ENCODE measurements at places on chromosomes 6 and 20. TPM values are rescaled to one million over a fixed set of nuclear protein-coding genes. Genes with fewer than 3 reads are reported as not detected.

Gene PNLDC1
- total RNA-seq = 0.97 TPM

- DNase-seq = peak; percentile 78
- H3K27ac ChIP-seq = peak overlapping the region; percentile 81
- H3K36me3 ChIP-seq = no peaks in the 10 kb centered on the region
- peaks cover 18% of the 10 kb centered on the region for H3K4me1 ChIP-seq
- H3K4me3 ChIP-seq = peak overlapping the region; percentile 34
Observed at GRCh38 chr6:118768904-118769325, 117.5 kb upstream of the CEP85L start.

DNA sequence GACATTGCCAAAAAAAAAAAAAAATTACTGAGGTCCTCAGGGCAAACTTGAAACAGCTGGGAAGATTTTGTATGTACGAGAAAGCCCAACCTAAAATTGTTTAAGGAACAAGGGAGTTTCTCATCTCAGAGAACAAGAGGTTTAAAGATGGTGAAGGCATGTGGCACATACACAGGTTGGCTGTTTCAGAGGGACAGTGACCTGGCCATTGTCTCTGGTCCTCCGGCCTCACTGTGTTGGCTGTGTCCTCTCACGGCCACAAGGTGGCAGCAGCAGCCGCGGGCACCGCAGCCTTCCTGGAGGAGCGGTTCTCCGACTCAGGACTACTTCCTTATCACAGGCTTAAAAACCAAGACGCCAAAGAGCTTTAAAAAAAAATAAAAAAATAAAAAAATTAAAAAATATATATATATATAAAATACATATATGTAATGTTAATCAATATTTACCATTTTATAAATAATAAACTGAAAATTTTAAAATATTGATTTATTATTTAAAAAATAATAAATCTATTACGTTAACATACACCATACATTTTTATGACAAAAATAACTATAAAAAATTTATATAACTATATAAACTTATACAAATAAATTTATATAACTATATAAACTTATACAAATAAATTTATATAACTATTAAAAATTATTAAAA lies 52.8 kb downstream of the GTF2H5 start:
- peaks cover 2% of the 10 kb centered on the region for H3K4me1 ChIP-seq
- no peak overlapping the region for H3K4me3 ChIP-seq
- H3K27me3 ChIP-seq = no peaks in the 10 kb centered on the region
- no peak overlapping the region for H3K27ac ChIP-seq
- DNase-seq = peak; percentile 93

- H3K27me3 ChIP-seq = no peaks in the 10 kb centered on the region
- H3K27ac ChIP-seq = no peak overlapping the region
- no peaks in the 10 kb centered on the region for H3K4me1 ChIP-seq
- no peak overlapping the region for H3K4me3 ChIP-seq
- DNase-seq = no peak
Observed at GRCh38 chr6:97195117-97195516, 87.9 kb downstream of the MMS22L start.

DNA sequence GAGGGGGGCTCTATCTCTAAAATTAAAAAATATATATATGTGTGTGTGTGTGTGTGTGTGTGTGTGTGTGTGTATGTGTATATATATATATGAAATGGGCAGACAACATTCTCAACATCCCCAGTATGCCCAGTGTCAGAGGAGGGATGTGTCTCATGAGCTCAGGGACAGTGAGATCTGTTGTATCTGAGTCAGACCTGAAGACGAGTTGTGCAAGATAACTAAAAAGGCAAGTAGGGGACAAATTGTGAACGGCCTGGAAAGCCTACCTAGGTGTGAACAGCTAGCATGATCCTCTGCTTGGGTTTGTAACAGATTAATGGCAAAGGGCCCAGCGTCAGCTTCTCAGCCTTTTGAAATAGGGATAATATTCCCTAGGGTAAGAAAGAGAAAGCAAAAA lies 124.3 kb downstream of the FAXC start:
- no peaks in the 10 kb centered on the region for H3K36me3 ChIP-seq
- H3K4me1 ChIP-seq = no peaks in the 10 kb centered on the region
- DNase-seq = no peak

- no peak overlapping the region for H3K4me3 ChIP-seq
- peak; percentile 62 for DNase-seq
- H3K27ac ChIP-seq = no peak overlapping the region
- H3K4me1 ChIP-seq = no peaks in the 10 kb centered on the region
Observed at GRCh38 chr6:154370545-154370944, 13.9 kb upstream of the IPCEF1 start.

DNA sequence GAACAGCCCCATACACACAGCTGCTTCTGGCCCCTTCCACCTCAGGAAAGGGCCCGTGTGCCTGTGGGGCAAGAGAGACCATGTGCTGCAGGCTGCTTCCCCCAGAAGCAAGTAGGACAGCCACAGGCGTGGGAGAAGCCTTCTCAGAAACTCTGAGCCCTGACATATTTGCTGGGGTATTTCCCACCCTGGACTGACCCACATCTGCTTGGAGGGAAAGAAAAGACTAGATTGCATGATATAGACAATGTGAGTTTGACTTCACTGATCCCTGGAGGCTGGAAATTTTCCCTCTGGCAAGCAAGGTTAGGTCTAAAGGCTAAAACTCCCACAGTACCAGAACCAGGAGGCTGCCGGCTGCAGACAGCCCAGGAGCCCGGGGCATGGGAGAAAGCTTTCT lies 213.3 kb upstream of the SSTR4 start:
- no peak overlapping the region for H3K27ac ChIP-seq
- no peaks in the 10 kb centered on the region for H3K36me3 ChIP-seq
- H3K27me3 ChIP-seq = no peaks in the 10 kb centered on the region
- H3K4me3 ChIP-seq = no peak overlapping the region
- no peaks in the 10 kb centered on the region for H3K4me1 ChIP-seq
- DNase-seq = no peak

Gene SIRPB2
- total RNA-seq = not detected

- H3K27ac ChIP-seq = no peak overlapping the region
- H3K4me1 ChIP-seq = peaks cover 13% of the 10 kb centered on the region
- no peak overlapping the region for H3K4me3 ChIP-seq
- H3K36me3 ChIP-seq = peaks cover 30% of the 10 kb centered on the region
- no peak for DNase-seq
Observed at GRCh38 chr6:7235712-7236305, 77.2 kb downstream of the SSR1 start.

DNA sequence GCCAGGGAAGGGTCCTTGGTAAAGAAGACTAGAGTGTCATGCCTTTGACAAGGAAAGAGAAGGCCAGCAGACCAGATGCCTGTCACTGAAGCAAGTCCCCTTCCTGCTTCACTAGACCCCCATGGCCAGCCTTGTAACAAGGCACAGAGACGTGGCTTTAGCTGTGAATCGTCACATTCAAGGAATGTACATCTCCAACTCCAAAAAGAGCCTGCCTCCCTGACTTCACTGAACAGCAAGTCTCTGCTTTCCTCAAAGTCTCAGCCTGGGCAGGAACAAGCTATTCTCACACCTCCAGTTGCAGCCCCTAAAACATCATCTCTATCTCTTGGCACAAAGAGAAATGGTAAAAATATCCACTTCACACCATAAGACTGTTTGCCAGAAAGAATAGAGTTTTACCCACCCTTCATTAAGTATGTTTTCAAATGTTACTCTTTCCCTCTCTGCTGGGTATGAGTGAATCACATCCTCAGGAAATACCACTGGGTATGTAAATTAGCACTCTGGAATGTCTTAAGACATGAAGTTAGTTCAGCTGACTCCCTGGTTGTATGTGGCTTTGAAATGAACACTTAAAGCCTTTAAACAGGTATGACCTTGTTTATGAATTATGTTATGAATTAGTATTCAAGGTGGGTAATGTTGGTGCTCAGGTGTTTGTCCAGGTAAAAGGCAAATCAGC lies 46.4 kb upstream of the NT5E start:
- H3K4me3 ChIP-seq = peak overlapping the region; percentile 16
- H3K36me3 ChIP-seq = no peaks in the 10 kb centered on the region
- peak overlapping the region; percentile 20 for H3K27ac ChIP-seq
- H3K4me1 ChIP-seq = peaks cover 65% of the 10 kb centered on the region
- no peak for DNase-seq

Gene KHDC1L
- not detected for total RNA-seq

DNA sequence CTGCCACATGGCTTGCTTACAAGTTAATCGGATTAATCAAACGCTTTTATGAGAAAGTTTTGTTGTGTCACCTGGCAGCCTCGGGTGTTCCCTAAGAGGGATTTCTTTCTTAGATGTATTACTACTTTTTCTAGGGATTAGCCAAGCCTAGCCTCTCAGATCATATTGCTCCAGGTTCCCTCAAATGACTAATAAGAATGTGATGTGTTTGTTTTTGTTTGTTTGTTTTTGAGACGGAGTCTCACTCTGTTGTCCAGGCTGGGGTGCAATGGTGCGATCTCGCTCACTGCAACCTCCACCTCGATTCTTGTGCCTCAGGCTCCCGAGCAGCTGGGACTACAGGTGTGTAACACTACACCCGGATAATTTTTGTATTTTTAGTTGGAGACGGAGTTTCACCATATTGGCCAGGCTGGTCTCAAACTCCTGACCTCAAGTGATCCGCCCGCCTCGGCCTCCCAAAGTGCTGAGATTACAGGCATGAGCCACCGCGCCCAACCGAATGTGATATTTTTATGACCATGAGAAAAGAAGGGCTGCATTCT lies 977 bp downstream of the HMGN4 start:
- H3K27me3 ChIP-seq = peaks cover 2% of the 10 kb centered on the region
- H3K27ac ChIP-seq = peak overlapping the region; percentile 95
- peak overlapping the region; percentile 93 for H3K4me3 ChIP-seq
- H3K36me3 ChIP-seq = peaks cover 31% of the 10 kb centered on the region

GRCh38 chr6:43515808-43516207 lies 918 bp downstream of the YIPF3 start:
- no peaks in the 10 kb centered on the region for H3K27me3 ChIP-seq
- H3K36me3 ChIP-seq = peaks cover 51% of the 10 kb centered on the region
- peak; percentile 55 for DNase-seq
- no peak overlapping the region for H3K27ac ChIP-seq
- no peak overlapping the region for H3K4me3 ChIP-seq
- peaks cover 22% of the 10 kb centered on the region for H3K4me1 ChIP-seq

- DNase-seq = no peak
- H3K27me3 ChIP-seq = no peaks in the 10 kb centered on the region
- no peak overlapping the region for H3K27ac ChIP-seq
- no peak overlapping the region for H3K4me3 ChIP-seq
- no peaks in the 10 kb centered on the region for H3K36me3 ChIP-seq
Observed at GRCh38 chr6:88143421-88144157, 22.6 kb downstream of the CNR1 start.

Gene CGA
- not detected for total RNA-seq

Gene BPIFA1
- total RNA-seq = not detected

DNA sequence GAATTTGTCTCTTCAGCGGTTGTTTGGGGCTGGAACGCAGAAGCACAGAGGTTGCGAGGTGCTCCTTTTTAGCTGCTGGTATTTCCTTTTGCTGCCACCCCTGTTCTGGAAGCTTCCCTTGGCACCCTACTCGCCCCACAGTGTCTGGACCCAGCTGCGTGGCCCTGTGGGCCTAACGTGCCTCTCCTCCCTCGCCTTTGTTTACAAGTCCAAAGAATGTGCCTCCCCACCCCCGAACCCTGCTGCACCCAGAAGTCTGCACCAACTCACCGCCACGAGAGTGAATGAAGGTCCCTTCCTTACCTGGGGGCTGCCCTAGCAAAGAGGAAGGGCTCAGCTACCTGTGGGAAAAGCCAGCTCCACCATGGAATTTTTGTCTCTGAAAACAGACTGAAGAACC lies 139.7 kb upstream of the RPS6KA2 start:
- H3K27me3 ChIP-seq = peaks cover 6% of the 10 kb centered on the region
- no peak overlapping the region for H3K4me3 ChIP-seq
- DNase-seq = no peak
- no peak overlapping the region for H3K27ac ChIP-seq
- H3K4me1 ChIP-seq = peaks cover 2% of the 10 kb centered on the region
- no peaks in the 10 kb centered on the region for H3K36me3 ChIP-seq

Gene OPRL1
- 0.28 TPM for total RNA-seq

Gene PSORS1C1
- not detected for total RNA-seq

DNA sequence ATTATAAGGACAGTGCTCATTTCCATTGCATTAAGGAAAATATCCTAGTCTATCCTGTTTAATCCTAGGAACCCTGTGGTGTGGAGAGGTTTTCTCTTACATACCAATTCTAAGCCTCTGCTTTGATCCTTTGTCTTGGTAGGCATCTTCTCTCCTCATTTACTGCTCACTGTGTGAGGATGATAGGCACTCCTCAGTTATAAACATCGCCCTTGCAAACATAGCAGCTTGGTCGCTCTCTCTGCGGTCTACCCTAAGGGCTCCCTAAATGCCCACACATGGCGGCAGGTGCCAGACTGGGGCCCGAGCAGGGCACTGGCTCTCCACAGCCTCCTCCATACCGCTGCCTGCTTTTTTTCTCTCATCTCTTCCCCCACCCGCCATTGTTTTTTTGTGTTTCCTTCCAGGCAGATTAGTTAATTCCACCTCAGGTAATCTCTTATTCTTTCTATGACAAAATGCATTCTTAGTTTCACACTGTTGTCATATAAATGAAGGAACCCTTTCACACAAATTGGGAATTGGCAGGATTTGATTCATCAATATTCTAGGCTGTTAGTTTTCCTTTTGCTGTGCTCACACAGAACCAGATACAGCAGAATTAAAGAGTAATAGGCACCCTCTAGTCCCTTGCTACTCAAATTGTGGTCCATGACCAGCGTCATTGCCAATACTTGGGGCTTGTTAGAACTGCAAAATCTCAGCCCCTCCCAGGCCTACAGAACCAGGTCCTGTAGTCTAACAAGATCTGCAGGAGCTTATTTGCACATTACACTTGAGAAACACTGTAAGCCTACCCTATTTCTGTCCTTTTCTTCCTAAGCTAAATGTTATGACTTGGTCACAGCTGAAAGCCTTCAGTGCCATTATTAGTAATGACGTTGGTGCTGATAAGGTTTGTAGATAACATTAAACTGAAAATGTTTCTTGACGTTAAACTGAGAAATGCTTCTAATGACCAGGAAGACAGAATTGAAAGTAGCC lies 36.3 kb downstream of the CARMIL1 start:
- H3K4me1 ChIP-seq = peaks cover 3% of the 10 kb centered on the region
- no peak overlapping the region for H3K27ac ChIP-seq
- peaks cover 2% of the 10 kb centered on the region for H3K27me3 ChIP-seq

Measured in activated CD4-positive, alpha-beta T cell treated with anti-CD3 and anti-CD28 coated beads, Interleukin-2, amount 10 ng/mL, durations not matched to agents 24 days and 14 days (primary cell).